ENCODE measurements at places on chromosomes 11 and 22.
A peak's percentile ranks its signal among the peaks of the same experiment; 100 is the strongest.

GRCh38 chr11:129141748-129142523 is 50.2 kb downstream of the ARHGAP32 start:
- no peak for DNase-seq

GRCh38 chr11:108160970-108161566 is 39.7 kb downstream of the ACAT1 start:
- peak; percentile 4 for DNase-seq

- no peak for DNase-seq
These were observed 6.1 kb upstream of the P2RY6 start for GRCh38 chr11:73265853-73266645.

GRCh38 chr22:35380537-35381423 is at the start of gene HMOX1:
Gene HMOX1, plus strand, starts transcription at chr22:35381096. Its CDS starts 78 bp downstream, at chr22:35381174.
- DNase-seq: peak; percentile 52

- no peak for DNase-seq
These were observed 92.1 kb upstream of the NARS2 start for GRCh38 chr11:78666675-78667160.

DNA sequence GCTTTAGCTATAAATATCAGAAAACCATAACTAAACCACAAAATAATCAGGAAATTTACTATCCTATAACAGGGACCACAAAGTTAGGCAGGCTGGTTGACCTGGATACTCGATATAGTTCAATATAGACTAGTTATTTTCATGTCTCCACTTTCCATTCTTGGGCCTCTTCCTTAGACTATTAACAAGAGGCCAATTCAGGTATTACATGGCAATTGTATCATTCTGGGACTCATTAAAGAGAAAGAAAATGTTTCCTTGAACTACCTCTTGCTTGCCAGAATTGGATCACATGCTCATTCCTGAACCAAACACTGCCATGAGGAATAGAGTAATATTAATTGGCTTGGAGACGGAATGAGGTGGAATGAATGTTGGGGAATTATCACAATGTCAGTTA is 76.0 kb downstream of the EIF3M start:
- no peak for DNase-seq

GRCh38 chr11:73454987-73455386 is 78.8 kb downstream of the RELT start:
- no peak for DNase-seq

GRCh38 chr22:30302810-30303138 is 13.5 kb upstream of the CASTOR1 start:
- no peak for DNase-seq

DNA sequence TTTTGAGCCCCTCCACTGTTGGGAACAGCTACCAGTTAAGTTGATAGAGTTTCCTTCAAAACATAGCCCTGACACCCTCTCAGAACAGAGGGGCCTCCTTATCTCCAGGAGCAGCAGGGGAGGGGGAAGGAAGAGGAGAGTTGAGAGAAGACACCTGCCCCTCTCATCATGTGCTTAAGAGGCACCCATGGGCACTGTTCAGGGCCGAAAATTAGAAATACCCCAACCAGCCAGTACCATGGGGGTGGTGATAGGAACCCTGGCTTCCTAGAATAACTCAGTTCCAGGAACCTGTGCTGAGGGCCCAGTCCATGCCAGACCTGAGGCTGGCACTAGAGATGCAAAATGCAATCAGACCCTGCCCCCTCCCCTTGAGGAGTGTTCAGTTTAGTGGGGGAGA is 9.3 kb upstream of the GDPD5 start:
- no peak for DNase-seq

- DNase-seq: no peak
These were observed 55.7 kb downstream of the PHF21B start for GRCh38 chr22:44954149-44954548.

DNA sequence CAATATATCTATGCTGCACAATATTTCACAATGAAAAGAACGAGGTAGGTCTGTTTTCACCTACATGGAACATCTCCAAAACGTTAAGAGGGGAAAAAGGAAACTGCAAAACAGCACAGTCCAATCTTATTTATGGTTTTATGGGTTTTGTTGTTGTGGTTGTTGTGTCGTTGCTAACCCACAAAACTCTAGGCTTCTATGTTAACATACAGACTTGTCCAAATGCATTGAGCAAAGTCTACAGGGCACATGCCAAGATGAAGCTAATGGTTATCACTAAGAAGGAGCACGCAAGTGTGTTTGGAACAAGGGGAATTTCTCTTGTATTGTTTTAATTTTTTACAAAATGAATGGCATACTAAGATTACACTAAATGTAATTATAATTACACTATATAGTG is 48.6 kb downstream of the AHNAK start:
- no peak for DNase-seq

DNA sequence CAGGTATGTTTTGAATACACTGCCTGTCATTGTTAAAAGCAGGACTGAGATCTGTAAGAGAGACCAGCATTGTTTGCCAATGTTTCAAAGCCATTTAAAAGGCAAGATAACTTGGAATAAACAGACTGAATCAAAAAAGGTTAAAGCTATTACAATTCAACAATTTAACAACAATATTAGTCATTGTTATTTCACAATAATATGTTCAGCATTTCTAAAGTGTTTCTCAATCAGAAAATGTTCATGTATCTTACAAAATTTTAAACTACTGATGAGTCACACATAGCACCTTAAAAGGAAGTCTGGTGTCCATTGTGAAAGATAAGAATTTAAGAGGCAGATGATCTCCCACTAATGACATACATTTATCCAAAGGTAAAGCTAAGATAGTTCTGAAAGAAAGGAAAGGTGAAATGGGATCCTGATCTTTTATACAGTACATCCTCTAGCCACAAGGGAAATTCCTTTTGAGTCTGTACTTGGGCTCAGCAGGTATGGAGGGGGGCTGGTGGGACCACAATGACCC is 79.7 kb downstream of the MAML2 start:
- DNase-seq: no peak

DNA sequence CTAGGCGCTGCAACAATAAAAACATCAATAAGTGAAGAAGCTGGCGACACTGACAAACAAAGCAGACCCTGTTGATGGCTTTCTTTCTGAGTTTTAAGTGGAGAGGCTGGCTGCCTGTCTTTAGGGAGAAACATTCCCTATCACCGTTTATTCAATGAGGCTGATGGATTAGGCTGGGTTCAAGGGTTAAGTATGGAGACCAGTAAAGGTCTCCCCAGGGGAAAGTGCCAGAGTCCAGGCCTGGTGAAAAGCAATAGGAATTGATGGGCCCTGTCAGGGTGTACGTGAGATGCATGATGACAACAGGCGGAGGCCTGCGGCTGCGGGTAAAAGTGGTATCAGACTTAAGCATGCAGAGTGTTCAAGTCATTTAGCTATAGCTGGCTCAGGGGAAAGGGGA is 102.6 kb downstream of the ALX4 start:
- no peak for DNase-seq

DNA sequence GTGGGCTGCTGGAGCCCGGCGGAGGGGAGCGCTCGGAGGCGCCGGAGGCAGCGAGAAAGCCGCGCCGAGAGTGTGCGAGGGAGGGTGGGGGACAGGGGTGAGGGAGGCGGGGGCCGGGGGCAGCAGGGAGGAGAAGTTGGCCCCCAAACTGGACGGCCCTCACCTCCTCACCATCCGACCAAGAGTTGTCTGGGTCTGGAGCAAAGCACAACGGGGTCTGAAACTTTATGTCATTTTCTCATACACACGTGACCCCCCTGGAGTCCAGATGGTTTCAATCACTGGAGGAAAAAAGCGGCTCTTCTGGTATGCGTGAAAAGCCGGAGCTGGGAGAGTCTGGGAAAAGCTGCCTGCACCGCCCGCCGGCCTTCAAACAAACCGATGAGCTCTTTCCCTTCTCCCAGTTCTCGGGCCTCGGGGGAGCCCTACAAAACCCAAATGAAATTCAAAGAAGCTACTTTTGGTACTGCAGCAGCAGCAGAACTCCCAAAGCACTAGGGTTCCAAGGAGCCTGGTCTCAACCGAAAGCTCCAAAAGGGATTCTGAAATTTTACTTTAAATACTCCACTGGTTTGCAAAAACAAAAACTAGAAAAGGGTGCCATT is 39.7 kb upstream of the AKIP1 start:
- no peak for DNase-seq

Data from CD4-positive, alpha-beta T cell treated with Interleukin-21 for 1 hour (primary cell).